Skeletal muscle cell (primary cell): ENCODE measurements at places on chromosomes 6 and 20.

GRCh38 chr20:6426287-6426891 lies 303.6 kb upstream of the FERMT1 start:
- no peak for DNase-seq

GRCh38 chr6:2542858-2543218 lies 207.9 kb downstream of the MYLK4 start:
- no peak for DNase-seq

- DNase-seq = no peak
These were observed 55.1 kb downstream of the ID4 start for GRCh38 chr6:19892260-19892659.

DNA sequence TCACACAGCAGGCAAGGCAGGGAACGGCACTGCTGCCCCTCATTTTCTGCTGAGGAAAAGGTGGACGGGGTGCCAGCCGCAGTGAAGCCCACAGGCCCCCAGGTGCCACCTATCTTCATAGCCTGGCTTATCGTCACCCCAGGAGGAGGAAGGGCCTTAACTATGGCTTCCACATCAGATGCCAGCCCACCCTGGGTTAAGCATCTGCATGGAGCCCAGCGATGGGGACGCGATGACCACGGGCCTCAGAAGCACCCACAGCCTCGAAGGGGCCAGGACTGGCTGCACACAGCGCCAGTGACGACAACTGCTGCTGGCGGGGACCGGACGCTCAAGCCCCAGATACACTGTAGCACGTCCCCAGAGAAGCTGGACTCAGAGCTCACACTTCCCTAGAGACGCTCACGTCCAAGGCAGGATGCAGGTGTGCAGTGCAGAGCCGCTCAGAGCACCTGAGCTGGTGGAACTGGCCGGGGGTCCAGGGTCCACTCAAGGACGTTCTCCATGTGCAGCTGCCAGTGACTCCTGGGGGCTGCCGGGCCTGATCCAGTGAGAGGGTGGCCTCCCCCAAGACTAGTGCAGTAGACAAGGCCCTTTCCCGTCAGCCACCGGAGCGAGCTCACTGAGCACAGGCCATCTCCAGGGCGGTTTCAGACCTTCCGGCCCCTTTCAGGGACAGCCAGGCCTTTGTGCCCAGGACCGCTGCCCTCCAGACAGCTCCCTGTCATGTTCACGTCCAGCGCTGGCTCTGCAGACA lies 83.0 kb downstream of the YTHDF1 start:
- no peak for DNase-seq

- DNase-seq = no peak
These were observed at the start of gene SYCP2 for GRCh38 chr20:59933296-59933848. SYCP2 (minus strand) TSS chr20:59933637; CDS start chr20:59922413, 11,224 bp downstream.

GRCh38 chr6:30591008-30591407 lies 19.8 kb downstream of the ABCF1 start:
- DNase-seq = no peak

- DNase-seq = no peak
These were observed 50.5 kb upstream of the BMP6 start for GRCh38 chr6:7675353-7675945.

- DNase-seq = no peak
These were observed 52.3 kb downstream of the SLX4IP start for GRCh38 chr20:10487142-10488136.

- no peak for DNase-seq
These were observed 1.3 kb downstream of the SRF start for GRCh38 chr6:43172104-43173007.

DNA sequence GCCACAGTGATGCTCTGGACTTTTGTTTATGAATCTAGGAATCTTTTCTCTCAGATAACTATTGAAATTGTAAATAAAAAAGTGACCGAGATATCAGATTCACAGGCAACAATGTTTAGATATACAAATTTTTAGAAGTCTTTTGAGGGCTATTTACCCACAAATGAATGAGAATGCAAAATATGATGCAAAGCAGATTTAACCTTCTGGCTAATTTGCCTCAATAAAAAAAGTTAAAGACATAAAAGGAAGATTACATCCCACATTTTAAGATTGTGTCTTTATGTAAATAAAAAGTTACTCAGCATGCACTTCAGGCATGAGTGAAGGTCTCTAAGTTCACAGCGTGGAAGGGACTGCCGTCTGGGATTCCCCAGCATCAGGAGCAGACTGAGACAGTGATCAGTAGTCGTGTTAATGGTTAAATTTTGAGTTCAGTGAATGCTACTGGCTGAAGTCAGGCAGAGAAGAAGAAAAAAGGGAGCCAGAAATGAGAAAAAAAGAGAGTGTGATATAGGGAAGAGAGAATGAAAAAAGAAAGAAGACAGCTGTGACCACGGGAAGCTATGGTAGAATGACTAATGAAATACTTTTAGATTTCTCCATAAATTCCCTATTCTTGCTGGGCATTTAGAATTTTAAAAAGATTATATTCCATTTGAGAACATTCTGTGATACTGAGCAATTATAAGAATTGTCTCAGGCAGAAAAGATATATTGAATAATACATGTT lies 93.6 kb downstream of the MYB start:
- no peak for DNase-seq

- DNase-seq = no peak
These were observed 8.0 kb upstream of the KCNK16 start for GRCh38 chr6:39330476-39330875.

GRCh38 chr6:79134699-79135474 lies 56.8 kb upstream of the PHIP start:
- DNase-seq = no peak

DNA sequence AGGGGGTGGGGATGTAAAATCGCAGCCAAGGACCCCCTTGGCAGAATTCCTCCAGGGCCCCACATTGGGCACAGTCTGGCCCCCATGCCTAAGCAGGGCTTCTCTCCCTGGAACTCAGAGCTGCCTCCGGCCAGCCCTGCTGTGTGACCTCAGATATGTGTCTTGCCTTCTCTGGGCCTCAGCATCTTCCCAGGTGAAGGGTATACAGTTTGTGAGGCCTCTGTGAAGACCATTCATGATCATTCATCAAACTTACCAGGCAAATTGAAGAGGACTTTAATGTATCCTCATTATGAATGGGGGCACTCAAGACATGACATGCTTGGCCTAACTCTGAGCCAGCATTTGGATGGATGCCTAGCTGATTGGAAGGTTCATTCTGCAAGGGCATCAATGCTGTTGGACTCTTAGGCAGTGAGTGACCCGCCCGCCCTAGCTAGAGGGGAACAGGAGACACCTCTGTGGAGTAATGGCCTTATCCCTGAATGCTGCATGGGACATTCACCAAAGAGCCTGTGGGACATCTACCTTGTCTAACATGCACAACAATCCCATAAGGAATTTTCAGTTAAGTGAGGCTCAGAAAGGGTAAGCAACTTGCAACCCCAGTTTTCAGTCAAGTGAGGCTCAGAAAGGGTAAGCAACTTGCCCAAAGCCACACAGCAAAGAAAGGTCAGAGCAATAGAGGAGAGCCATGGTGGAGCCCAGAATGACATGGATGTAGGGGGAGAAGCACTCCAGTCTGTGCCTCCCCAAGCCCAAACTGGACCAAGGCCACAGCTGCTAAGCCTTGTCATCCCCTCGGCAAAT lies 535 bp downstream of the CCN5 start:
- DNase-seq = no peak

DNA sequence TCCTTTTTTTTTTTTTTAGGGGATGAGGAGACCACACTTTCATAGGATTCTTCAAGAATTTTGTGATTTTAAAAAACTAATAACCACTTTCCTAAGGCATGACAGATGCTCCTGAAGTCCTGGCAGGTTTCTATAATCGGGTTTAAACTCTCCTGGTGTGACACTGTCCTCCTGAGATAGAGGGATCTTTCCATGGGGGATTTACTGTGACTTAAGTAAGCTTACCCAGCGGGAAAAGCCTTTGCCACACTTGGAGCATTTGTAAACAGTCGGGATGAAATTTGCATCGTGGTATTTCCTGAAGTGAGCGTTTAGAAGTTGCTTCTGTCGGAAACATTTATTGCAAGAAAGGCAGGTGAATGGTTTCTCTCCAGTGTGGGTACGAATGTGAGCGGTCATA lies 16.6 kb downstream of the CTCFL start:
- DNase-seq = no peak

DNA sequence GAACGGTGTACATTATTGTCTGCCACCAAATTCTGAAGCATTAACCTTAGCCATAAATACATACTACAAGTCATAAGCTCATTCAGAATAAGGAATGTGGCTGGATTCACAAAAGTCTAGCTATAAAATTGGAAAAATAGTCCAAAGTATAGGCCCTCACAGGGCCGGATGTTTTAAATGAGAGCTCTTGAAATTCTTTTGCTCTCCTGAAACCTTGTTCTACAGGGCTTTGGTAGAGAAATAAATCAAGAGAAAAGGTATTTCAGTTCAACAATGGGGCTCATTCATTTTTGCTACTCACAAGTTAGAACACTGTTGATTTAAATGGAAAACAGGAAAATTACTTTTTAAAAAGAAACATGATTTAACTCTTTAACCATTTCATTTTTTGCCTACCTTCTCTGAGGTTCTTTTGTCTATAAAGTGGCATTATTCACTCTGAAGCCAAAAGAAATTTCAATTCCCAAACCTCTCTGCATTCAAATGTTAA lies 58.0 kb downstream of the PREP start:
- DNase-seq = no peak

DNA sequence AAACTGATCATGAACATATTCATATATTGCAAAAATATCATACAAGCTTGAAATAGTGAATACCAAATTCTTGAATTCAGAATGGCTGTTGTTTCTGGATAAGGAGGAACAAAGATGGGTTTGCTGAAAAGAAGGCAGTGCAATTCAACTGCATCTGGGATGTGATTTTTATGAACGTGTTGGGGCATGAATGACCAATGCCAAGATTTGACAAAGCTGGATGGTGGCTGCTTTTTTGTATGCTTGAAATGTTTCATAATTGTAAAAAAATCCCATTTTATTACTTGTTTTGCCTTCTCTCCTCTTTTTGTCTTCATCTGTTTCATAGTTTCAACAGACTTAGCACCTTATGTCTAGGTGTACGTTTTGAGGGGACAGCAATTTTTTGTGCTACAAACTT lies 36.8 kb upstream of the BCAS1 start:
- no peak for DNase-seq

GRCh38 chr6:125346201-125346925 lies 44.6 kb upstream of the HDDC2 start:
- DNase-seq = no peak

DNA sequence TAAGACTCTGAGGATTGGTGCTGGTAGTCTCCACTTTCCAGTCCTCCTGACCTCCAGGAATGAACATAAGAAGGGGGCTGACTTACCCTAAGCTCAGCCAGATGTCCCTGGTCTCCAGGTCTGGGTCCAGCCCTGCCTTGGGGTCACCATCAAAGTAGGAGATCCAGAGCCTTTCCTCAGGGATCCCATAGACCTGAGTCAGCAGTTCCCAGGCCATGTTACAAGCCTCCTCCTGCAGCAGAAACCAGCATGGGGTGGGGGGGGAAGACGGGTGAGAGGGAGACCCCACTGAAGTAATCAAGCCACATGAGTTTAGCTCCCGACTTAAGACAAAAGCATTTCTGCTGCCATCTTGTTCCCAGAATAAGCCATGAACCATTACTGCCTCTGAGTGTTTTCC lies 1.8 kb downstream of the AARS2 start:
- DNase-seq = no peak

DNA sequence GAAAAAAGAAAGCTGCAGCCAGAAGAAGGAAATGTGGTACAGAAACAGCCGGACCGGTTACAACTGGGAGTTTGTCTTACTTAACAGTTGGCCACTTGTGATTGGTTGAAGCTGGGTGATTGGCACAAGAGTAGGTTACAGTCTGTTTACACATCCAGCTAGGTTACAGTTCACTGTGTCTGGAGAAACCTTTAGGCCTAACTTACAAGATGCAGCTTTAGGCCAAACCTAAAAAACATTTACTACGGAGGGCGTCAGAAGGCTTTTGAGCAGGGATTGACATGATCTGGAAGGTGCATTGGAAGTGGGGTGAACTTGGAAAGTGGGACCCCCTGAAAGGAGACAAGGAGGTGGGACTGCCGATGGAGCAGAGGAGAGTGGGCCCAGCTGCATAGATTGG lies 122.3 kb downstream of the BANF2 start:
- DNase-seq = peak; percentile 78

DNA sequence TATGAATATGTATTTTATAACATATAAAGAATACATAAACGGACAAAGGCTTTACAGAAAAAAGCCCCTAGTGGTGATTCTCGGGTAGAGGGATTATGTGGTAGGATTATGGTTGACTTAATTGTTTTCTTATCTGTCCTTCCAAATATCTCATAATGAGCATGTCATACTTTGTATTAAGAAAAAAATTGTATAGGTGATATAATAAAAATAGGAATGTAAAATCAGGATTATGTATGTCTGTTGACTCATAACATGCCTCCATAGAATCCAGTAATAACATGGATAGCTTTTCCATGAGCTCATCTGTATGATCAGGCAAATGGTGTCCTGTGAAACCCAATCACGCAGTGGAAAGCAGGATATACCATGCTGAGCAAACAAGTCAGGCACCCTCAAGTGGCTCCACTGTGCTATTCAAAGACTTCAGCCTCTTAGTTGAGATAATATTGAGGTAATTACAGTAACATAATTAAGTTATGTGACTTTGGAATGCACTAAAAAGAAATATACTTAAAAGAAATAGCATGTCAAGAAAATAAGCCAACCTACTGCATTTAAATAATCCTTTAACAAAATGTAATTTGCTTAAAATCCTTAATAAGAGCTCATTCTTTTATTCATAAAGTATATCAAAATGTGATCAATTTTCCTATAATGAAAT lies 39.6 kb upstream of the PRELID3B start:
- no peak for DNase-seq

DNA sequence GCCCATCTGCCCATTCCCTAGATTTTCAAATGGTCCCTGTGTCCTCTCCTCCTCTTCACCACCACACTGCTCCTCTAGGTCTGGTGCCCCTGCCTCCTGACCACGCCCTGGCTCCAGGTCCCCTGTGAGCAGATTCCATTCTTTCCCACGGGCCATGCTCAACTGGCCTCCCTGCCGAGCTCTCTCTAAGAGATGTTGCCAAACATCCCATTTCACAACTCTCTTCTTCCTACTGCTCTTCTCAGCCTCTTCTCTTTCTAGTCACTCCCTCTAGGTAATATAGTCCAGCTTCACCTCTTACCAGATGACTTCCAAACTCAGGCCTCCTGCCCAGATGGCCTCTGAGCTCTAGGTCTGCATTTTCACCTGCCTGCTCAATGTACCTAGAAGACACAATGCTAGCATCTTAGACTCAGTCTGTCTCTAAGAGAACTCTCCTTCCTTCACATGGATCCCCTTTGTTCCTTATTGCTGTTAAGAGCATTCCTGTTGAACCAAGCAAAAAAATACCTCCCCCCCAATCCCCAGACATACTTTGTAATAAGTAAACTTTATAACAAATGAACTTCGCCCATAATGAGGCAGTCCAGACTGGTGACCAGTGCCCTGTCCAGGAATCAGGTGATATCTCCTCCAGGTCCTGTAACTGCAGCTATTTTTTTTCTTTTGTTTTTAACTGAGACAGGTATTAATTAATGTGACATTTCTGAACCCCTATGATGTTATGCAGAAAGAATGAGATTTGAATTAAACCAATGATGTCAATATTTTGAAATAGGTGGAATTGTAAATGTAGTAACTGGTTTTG lies 79.0 kb downstream of the LYRM4 start:
- DNase-seq = no peak

GRCh38 chr6:13524801-13525508 lies 37.6 kb upstream of the GFOD1 start:
- DNase-seq = no peak
